ENCODE measurements at places on chromosomes 16 and 17.

DNA sequence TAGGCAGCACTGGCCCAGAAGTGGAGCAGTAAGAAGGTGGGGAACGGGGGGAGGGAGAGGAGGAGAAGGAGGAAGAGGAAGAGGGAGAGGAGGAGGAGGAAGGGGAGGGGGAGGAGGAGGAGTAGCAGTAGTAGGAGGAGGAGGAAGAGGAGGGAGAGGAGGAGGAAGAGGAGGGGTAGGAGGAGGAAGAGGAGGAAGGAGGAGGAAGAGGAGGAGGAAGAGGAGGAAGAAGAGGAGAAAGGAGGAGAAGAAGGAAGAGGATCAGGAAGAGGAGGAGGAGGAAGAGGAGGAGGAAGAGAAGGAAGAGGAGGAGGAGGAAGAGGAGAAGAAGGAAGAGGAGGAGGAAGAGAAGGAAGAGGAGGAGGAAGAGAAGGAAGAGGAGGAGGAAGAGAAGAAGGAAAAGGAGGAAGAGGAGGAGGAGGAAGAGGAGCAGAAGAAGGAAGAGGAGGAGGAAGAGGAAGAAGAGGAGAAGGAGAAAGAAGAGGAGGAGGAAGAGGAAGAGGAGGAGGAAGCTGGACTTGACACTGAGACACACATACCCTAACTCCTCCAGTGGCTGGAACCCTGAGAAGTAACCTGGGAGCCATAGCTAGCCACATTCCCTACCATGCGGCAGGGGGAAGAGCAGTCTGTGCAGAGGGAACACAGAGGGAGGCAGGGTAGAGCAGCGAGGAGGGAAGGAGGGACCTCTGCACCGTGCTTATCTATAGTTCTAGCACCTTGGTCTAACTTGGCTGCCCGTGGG is 35.8 kb downstream of the LRRC75A start:
- DNase-seq, result no peak

GRCh38 chr16:6335072-6335471 is 997.6 kb upstream of the RBFOX1 start:
- no peak for DNase-seq

GRCh38 chr16:48613061-48613957 is 3.3 kb upstream of the N4BP1 start:
- DNase-seq, result peak; percentile 58

- no peak for DNase-seq
Measured at GRCh38 chr17:50837286-50837979, 2.0 kb downstream of the WFIKKN2 start.

DNA sequence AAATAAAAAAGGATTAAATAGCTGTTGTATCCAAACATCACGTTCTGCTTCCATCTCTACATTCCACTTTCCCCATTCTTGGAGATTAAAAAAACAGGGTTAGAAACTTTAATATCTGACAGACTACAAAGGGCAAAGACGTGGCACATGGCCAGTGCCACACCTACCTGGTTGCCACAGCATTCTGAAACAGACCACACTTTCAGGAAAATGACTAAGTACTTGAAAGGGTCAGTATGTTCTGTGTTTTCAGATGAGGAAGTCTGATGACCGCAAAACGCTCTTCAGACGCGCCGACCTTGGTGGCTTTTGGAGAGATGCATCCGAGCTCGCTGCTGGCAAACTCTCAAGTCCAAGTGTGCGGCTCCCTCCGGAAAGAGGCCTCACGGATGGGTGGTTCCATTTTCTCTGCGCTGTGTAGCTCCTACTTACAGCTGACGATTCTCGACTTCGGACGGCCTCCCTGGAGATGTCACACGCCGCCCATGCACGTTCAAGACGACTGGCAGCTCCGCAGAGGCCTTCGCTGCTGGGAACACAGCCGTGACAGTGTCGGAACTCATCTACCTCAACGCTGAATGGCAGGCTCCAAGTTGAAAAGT is 15.5 kb downstream of the MAP1LC3B start:
- DNase-seq, result no peak

DNA sequence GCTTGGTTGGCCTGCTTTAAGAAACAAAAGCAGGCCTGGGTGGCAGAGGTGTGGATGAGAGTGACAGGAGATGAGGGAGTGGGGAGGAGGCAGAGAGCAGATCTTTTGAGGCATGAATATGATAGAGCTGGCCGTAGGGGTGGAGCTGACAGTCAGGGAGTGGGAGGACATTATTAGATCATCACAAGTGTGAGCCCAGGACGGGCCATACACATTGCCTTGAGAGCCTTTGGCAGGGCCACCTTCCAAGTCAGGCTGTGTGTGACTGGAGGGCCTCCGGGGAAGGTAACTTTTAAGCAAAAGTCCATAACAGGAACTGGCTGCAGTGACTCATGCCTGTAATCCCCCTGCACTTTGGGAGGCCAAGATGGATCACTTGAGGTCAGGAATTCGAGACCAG is 26.3 kb downstream of the GINS3 start:
- no peak for DNase-seq

- no peak for DNase-seq
Measured at GRCh38 chr17:41583137-41584127, 3.3 kb downstream of the KRT14 start.

DNA sequence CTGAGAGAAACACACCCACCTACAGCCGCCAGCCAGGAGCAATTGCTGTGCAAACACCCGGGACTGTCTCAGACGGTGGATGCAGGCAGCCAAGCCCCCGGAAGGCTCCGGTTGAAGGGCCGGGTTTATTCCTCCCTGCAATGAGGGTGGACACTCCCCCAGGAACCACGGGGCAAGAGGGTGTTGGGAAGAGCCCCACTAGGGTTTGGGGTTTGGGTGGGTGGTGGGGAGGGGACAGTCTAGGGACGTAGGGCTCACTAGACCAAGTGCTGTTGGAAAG is 19.2 kb downstream of the JPH3 start:
- no peak for DNase-seq

DNA sequence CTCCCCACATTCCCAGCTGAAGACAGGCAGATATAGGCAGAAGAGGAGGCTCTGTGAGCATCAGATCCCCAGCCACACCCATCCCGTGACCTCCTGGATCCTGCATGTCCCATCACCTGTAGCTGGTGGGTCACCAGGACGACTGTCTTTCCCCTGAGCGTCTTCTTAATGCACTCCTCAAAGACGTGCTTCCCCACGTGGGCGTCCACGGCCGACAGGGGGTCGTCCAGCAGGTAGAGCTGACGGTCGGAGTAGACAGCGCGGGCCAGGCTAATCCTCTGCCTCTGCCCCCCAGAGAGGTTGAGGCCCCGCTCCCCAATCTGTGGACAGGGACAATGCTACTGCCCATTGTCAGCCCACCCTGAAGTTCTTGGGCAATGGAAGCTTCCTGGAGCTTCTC is 40.5 kb downstream of the ABCC12 start:
- no peak for DNase-seq

DNA sequence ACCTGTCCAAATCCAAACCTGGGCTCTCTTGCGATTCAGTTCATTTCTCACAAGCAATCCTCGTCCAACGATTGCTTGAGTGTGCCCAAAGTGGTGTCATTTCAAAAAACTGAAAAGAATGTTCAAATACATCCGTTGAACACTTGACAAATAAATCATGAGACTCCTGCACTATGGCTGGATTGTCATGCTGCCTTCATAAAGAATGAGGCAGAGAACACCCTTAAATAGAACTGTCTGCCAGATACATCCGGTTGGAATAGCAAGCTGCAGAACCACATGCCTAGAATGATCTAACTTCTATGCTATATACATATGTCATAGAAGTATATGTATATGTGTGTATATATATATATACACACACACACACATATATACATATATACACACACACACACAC is 55.4 kb upstream of the HAPSTR1 start:
- no peak for DNase-seq

GRCh38 chr17:9684955-9685621 is 39.8 kb downstream of the USP43 start:
- DNase-seq, result no peak

DNA sequence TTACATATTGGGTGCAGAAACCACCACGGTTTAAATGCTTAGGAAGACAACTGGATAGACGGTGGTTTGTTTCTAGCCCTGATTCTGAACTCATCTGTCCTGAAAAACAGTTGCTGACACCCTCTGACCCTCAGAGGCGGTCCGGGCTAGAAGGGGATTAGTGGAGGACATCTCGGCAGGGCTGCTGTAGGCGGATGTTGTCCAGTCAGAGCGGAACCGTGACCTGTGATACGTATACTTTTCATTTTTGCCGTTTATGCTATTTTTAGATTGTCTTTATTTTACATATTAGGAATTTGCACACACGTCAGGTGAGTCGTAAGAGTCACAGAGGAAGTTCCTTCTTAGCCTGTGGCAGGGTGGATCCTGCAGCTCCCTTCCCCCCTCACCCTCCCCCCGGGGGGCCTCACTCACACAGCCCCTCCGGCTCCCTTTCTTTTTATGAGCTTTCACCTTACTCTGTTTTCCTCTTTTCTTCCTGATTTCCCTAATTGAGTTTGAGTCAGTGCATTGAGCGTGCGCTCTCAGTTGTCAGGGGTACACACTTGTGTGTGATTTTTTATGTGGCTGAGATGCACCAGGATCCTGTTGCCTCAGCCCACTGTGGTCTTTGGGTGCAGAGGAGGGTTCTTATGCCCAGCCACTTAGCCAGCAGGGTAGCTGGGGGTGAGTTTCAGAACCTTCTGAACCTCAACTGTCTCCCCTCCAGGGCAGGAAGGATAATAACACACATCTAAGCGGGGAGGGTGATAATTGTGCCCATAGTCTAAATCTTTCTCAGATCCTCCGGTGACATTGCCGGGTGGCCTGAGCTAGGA is 211.1 kb upstream of the CHMP6 start:
- peak; percentile 67 for DNase-seq

DNA sequence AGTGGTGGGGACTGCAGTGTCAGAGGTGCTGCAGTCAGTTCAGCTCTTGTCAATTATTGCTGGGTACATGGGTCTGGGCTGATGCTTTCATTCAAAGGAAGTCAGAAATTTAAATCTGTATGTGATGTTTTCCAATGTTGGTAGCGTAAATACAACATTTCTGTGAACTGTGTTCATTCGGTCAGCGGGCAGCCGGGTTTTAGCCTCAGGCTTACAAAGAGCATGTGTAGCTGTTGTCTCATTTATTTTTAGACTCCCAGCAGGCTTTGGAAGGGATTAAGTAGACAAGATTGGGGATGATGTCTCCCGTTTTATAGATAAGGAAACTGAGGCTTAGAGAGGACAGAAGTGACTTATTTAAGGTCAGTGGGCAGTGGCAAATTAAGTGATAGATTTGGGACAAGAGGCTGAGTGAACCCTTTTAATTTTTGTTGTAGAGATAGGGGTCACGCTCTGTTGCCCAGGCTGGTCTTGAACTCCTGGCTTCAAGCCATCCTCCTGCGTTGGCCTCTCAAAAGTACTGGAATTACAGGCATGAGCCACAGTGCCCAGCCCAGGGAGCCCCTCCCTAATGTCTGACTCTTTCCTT is 8.1 kb downstream of the AQP8 start:
- DNase-seq, result no peak

DNA sequence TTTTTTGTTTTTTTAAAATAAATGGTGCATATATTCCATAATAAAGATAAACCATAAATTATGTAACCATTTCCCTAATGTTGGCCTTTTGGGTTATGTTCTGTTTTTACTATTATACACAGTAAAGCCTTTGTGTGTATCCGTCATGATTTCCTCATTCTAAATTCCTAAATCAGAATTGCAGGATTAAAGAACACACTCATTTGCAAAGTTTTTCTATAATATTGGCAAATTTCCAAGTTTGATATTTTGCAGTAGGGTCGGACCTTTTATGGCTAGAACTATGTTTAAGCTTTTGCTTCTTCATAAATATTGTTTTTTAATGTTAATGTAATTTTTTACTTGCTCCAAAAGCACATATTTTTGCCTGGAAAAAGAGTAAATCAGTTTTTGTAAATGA is 16.6 kb downstream of the GOSR1 start:
- no peak for DNase-seq

GRCh38 chr16:3012828-3013420 is at the start of gene CLDN9:
CLDN9 (plus strand) TSS chr16:3012923; CDS start chr16:3013363, 440 bp downstream.
- no peak for DNase-seq

- DNase-seq, result no peak
Measured at GRCh38 chr16:51707666-51708065, 556.6 kb upstream of the SALL1 start.

GRCh38 chr17:37787055-37787757 is 42.3 kb upstream of the HNF1B start:
- no peak for DNase-seq

DNA sequence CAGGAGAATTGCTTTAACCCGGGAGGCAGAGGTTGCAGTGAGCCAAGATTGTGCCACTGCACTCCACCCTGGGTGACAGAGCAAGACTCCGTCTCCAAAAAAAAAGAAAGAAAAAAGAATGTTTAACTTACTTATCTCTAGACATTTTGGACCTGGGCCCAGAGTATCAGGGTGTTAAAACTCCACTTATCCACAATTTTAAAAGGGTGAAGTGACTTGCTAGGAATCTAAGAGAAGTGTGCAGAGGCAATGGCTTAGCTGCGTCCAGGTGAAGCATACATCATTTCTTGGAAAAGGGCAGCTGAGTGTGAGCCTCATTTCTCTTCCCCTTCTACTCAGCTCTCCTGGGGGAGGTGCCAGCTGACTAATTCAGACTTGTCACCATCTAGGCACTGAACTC is 25.1 kb downstream of the ALDH3A2 start:
- no peak for DNase-seq

- DNase-seq, result no peak
Measured at GRCh38 chr16:27434141-27435051, 32.4 kb downstream of the IL21R start.

DNA sequence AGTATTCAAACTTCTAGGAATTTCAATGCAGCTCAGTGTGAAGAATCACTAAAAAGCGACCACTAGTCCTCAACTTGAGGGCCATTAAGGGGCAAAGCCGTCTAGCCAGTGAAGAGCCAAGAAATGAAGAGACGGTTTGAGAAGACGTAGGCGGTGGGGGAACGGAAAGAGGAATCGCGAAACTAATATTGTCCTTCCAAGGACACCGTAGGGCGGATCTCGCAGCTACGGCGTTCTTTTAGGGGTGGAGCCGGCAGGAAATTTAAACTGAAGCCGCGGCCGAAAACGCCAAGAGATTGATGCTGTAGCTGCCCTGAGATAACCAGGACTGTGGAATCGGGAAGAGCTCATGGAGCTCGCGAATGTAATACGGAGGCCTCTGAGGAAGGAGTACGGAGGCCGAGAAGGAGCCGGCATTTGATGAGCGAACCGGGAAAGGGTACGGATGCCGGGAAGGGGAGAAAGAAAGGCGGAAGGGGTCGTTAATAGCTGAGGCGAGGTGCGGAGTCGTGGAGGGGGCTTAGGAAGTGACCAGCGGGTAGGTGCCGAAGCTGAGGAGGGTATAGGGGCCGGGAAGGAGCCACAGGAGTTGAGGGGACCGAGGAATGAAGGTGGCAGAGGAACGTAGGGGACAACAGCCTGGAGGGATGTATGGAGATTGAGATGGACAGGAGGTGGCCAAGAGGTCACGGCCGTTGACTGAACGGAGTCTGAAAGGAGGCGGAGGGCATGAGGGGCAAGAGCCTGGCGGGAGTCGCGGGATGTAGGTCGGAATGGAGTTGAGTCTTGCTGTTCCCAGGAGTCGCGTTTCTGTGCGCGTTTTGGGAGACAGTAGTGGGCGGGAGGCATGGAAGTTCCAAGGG is at the start of gene DBF4B:
Gene DBF4B (plus strand): TSS at position 265 of the 863 bp plus-strand sequence. CDS start 156 bp downstream, at position 421.
- DNase-seq, result peak; percentile 83

- peak; percentile 3 for DNase-seq
Measured at GRCh38 chr17:33725675-33726271, 432.7 kb upstream of the ASIC2 start.
